ENCODE measurements at places on chromosomes 7 and 10.

- no peak for DNase-seq
Measured at GRCh38 chr10:116030576-116030975, 242.4 kb downstream of the GFRA1 start.

DNA sequence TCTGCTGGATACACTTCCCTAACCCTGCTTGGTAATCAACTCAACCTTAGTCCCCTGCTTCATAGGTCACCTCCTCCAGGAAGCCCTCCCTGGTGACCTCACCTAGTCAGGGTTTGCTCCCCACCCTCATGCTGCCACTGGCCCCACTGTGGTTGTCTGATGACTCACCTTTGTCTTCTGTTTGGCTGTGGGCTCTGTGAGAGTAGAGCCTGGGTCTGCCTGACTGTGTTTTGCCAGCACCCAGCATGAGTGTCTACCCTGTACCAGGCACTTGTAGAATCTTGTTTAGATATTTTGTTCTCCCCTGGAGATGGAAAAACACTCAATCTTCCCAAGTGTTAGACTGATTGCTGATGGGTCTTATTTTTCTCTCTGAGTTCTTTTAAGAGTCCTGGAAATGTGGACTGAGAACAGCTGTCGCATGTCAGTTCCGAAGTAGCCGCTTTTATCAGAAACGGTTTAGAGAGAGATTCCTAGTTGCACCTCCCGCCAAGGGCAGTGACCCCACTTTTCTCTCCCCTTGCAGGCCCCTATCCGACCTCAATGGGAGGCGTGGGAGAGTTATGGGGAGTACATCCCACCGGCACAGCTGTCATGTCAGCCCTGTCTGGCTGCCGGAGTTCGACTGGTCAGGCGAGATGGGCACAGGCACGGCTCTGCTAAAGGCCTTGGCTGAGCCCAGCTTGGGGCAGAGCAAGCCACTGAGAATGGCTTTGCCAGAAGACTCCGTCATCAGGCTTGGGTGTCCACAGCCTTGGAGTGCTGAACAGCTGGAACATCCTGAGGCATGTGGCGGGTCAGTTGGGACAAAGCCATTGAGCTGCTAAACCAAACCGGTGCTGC is 134.3 kb downstream of the GRK5 start:
- no peak for DNase-seq

DNA sequence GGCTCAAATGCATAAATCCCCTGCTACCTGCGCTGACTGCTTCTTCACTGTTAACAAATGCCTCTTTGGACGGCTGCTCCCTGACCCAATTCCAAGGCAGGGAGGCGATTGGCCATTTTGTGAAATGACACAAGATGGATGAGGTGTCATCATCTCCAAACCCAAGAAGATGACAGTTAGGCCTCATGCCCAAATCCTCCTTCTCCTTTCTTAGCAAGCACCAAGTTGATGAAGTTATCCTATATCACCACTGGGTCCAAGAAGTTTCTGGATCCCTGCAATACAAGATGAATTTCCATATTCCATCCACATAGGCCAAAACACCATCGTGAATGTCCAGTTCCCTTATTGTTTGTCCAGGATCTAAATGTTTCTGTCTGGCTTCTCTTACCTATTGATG is 98.5 kb upstream of the RAB11FIP2 start:
- no peak for DNase-seq

DNA sequence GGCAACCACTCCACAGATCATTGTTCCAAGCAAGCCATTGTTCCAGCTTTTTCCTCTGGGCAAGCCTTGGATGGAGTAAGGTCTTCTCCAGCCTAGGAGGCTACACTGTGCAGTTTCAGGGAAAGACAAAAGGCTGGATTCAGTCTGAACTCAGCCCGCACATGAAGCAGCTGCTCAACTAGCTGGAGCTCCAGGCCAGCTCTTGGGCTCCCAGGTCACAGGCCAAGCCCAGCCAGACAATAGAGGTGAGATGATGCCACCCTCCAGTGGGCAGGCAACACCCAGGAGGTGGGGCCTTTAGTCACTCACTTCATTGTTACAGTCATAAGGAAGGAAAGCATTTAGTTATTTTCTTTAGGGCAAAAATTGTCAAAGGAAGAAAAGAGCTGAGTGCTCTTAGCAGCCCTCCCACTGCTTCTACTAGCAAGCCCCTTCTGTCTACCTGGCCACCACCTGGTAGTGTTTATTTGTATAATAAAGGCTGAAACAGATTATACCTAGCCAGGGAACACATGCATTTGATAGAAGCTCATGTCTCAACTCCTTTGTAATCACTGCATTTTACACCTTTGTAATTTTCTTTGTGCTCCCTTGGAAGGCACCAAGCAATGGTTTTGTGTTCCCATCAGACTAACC is 253.4 kb downstream of the WDR11 start:
- no peak for DNase-seq

GRCh38 chr7:5705318-5705717 is 76.1 kb downstream of the RNF216 start:
- DNase-seq: no peak

DNA sequence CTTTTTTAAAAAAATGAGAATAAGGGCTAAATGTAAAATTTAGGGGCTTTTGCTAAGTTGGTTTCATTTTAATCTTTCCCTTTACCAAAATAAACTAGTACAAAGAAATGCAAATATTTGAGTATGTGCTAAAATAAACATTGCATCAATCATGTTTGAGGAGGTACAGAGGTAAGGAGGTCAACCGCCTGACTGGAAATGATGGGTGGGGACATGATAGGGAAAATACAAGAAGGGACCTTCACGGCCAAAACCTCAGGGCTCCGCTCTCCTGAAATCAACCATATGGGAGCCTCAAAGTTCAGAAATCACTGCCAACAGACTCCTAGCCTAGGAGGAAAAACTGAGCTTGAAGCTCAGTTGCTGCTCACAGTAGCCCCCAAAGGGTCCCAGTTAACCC is 207.6 kb downstream of the AHR start:
- DNase-seq: no peak

DNA sequence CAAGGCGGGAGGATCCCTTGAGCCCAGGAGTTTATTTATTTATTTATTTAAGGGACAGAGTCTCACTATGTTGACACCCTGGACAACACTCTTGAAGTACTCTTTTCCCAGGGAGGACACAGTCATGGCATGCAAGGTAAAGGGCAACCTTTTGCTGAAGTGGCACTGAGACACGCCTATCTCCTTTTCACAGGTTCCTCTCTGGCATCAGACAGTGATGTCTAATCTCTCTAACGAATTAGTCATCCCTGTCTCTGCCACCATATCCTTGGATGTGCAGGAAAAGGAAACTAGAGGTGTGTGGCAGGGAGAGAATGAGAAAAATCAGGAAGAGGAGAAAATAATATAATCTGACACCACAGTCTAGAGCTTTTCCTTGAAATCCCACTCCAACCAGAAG is 19.5 kb downstream of the CPVL start:
- DNase-seq: no peak

GRCh38 chr7:70738151-70738885 is 393.6 kb upstream of the GALNT17 start:
- DNase-seq: no peak

DNA sequence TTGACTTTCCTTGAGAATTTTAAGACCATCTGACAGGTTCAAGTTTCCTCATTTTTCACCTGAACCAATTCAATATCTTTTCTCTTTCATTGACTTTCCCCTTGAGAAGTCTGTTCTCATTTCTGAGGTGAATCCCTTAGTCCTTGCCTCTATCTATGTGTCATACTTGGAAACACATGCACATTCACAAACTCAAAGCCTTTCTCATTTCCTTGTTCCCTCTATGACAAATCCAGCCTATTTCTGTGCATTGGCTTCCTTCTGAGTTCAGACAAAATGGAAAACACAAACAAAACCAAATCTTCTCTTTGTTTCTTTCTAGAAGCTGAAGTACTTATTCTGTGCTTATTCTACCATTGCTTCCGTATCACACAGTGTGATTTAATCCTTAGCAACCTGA is 13.8 kb downstream of the PTTG1IP2 start:
- DNase-seq: no peak

DNA sequence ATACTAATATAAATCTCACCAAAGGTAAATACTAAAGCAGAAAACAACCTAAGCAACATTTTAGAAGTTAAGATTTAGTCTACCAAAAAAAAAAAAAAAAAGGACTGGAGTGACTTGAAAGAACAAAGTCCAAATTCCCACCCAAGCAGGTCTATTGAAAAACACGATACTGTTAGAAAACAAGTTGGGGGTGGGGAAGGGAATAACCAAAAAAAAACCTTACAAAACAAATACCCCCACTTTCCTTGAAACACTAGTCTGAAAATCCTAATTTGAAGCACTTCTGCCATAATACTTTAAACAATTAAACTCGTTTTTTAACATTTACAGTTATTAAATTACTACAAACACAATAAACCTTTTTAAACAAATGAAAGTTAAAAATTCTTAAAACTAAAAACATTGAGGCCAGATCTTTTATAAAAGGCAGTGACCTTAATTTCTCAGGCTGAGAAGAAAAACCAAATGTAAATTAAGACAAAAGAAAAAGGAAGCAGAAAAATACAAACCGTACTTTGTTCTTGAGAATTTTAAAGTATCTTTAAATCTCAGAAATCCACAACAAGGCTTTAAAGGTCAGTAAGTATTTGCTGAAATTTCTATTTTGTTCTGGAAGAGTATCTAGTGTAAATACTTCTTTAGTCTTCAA is 135.1 kb downstream of the NRBF2 start:
- DNase-seq: no peak

- DNase-seq: no peak
Measured at GRCh38 chr10:132264306-132264950, 43.3 kb downstream of the STK32C start.

DNA sequence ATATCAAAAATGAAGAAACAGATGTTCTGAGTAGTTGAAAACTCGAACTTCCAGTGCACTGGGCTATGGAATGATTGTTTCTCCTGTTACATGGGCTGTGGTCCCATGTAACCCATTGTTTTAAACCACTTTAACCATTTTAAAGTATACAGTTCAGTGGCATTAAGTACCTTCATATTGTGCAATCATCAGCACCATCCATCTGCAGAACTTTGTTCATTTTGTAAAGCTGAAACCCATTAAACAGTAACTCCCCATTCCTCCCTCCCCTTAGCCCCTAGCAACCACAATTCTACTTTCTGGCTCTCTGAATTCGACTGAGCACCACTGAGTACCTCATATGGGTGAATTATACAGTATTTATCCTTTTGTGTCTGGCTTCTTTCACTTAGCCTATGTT is 217.4 kb downstream of the LRMDA start:
- DNase-seq: no peak

DNA sequence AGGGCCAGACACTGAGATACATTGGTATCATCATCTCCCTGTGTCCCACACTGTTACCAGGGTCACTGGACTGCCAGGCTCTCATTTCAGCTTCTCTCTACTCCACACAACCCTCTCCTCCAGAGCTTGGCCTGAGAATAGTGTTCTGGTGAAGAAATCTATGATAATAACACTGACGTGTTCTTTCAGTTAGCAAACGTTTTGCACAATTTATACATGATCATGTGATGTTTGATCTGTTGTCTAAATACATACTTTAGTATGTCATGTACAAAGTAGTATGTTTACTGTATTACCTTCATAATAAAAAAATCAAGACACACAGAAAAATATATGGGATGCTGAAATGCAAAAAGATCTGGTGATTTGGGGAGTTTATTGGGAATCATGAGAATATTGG is 5.0 kb downstream of the SLC16A9 start:
- no peak for DNase-seq

DNA sequence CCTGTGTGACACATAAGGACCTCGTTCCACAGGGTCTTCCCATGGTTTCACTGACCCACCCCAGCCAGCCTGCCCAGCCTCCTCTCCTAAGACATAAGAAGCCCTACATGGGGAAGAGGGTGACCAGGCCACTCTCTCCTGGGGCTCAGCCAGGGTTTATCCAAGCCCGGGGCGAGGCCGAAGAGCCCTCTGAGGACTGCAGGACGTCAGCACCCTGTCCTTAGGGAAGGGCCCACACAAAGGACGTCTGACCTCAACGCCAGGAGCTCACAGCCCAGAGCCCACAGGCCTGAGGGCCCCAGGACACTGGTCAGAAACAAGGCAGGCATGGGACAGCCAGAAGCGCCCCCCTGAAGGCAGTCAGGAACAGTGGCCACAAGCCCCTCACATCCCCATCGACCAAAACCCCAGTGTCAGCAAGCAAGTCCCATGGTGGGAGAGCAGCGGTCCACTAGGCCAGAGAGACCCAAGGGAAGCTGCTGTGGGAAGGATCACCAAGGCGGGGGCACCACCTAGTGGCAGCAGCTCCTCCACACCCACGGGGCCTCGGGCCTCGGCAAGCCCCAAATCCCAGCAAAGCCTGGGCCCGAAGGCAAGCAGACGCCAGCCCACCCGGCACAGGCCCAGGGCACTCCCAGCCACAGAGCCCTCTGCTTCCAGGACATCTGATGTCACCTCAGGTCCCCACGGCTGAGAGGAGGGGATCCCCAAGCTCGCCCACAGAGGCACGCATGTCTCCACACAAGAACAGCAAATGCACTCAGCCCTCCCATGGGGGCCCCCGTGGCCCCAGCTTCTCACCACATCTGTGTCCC is 23.4 kb downstream of the MAD1L1 start:
- DNase-seq: no peak

- DNase-seq: no peak
Measured at GRCh38 chr7:83347945-83348444, 185.3 kb upstream of the PCLO start.

GRCh38 chr7:97680622-97681021 is 51.3 kb upstream of the TAC1 start:
- no peak for DNase-seq

DNA sequence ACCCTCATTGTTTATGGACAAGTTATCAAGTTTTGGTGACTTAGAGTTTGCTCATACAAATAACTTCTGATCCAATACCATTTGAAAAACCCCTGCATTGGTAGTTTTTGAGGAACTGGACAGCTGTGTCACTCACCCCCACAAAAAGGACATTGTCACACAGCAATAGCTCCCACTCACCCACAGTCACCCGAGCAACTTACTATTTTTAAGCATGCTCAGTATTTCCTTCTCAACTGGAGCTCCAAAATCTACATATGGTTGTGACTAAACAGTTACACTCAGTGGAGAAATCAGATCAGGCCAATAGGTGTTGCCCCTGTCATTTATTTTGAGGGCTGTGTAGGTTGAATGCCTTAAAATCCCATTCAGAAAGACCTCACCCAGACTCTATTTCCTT is 165.2 kb upstream of the AUTS2 start:
- no peak for DNase-seq

DNA sequence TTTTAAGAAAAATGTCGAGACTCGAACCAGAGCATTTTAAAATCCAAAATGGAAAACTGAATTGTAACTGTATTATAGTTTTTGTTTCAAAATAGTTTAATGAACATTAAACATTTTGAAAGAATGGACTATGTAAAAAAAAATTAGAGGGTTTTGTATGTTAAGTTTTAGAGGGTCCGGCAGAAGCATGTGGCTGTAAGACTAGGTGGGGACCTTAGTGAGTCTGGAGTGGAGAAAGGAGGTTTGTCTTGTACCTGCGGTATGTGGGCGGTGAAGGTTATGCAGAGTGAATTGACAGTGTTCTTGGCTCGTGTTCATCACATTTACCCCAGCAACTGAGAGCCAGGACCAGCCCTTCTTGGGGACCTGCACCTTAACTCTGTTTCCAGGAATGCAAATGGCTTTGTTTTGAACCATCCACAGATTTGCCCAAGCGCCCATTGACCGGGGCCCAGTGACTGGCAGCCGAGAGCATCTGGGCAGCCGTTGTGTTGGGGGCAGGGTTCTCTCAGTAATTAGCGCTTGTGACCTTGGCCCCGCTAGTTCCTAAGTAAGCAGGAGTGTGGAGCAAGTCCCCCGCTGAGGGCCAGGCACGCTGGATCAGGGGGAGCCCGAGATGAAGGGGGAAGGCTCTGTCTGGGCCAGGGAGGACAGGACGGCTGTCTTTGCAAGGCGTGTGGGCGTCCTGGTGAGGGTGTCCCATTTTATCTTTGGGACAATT is 1.4 kb upstream of the KLF6 start:
- no peak for DNase-seq

Data from esophagus squamous epithelium (tissue), 5 donors.